Brain (organoid and tissue), 16 donors: ENCODE measurements at places on chromosomes 7 and 10. TPM values are rescaled to one million over a fixed set of nuclear protein-coding genes. Genes with fewer than 3 reads are reported as not detected.

SP4 gene
- polyA plus RNA-seq, result 6.4 TPM

SEMA3C gene
- 3.3 TPM for polyA plus RNA-seq

TUBAL3 gene
- 0.24 TPM for polyA plus RNA-seq

GNGT1 gene
- polyA plus RNA-seq, result not detected

CACNB2 gene
- polyA plus RNA-seq, result 2.9 TPM

MDFIC gene
- 1.2 TPM for polyA plus RNA-seq

AGMO gene
- polyA plus RNA-seq, result 0.42 TPM

ERVW-1 gene
- not detected for polyA plus RNA-seq

ADRB1 gene
- polyA plus RNA-seq, result 1.3 TPM

CHST12 gene
- 17.5 TPM for polyA plus RNA-seq
